ENCODE measurements at places on chromosomes 5 and 9. TPM values are rescaled to one million over a fixed set of nuclear protein-coding genes. Genes with fewer than 3 reads are reported as not detected.

DNA sequence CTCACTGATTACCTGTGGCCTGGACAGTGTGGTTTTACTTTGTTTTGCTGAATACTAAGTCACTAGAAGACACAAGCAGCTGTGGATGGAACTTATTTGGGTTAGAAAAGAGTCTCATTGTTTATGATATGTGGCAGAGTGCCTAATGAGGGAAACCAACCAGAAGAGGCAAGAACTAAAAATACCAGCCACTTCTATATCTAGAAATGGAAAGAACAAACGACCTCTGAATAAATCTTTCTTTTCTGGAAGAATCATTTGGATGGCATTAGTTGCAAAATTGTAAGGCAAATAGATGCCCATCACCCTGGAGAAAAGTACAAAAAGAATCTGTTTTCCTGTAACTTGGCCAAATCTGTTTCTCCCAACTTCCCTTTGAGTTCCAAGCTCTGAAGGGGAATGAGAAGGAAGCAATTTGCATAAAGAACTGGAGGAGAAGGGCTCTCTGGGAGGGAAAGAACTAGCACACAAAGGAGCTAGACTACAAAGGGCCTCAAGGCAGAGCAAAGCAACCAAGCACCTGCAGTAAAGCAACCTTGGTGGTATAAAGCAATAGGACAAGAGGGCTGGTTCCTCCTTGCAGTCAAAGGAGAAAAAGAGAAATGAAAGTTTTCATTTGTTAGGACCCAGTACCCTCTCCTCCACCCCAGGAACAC, 455.4 kb downstream of the CAAP1 start:
- no peak for DNase-seq

DNA sequence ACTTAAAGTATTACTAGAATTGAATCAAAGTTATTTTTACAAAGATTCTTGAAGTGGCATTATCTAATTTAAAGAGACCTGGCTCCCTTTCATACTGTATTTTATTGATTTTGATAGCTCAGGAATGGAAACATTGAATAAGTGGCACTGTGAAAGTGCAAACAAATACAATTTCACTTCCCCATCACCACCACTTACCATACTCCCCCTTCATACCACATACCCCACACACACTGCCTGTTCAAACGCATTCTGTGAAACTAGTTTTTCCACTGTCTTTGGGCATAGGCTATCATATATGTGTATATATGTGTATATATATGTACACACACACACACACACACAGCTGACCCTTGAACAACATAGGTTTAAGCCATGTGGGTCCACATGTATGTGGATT, 62.1 kb upstream of the ATG10 start:
- no peak for DNase-seq

GRCh38 chr9:88804254-88804596, 187.0 kb upstream of the S1PR3 start:
- DNase-seq, result peak; percentile 31

DNA sequence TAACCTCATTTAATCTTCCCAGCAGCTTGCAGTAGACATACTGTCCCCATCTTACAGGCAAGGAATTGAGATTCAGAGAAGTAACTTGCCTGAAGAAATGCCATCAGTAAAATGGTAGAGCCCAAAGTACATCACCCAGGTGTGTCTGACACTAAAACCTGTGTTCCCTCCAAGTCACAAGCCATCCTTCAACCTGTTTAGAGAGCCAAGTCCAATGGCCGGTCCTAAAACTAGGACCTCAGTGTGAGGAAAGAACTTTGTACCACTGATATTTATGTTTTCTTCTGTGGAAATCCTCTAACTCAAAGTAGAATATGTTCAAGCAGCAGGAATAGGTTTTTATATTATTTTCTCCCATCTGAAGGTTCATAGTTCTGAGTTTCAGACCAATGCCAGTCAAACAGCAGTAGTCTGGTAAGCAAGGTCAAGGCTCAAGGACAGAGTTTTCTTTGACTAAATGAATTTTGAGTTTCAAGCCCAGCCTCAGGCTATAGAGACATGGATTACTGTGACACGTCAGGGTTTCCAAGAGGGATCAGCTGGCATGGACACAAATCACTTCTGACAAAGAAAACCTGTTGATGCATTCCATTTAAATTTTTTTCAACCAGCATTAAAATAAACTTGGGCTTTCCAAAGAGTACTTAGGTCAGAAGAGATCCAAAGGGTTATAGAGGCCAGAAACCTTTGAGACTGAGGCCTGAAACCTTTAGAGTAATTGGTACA, 80.9 kb upstream of the PLPP6 start:
- DNase-seq, result peak; percentile 31

DNA sequence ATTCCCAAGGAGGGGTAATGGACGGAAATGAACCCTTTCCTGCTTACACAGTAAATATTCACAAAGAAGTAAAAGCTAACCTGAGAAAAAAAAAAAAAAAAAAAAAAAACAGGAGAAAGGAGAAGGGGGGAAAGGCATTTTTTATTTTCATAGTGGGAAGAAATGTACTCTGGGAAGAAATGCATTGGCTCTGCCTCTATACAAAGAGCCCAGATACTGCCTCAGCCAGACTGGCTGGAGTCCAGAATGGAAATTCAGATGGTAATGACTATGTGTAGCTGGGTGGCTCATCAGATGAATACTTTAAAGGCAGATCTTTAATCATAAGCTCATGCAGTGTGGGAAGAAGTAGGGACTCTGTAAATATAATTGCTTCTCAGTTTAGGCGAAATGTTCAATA, 124.9 kb upstream of the ZNF608 start:
- no peak for DNase-seq

DNA sequence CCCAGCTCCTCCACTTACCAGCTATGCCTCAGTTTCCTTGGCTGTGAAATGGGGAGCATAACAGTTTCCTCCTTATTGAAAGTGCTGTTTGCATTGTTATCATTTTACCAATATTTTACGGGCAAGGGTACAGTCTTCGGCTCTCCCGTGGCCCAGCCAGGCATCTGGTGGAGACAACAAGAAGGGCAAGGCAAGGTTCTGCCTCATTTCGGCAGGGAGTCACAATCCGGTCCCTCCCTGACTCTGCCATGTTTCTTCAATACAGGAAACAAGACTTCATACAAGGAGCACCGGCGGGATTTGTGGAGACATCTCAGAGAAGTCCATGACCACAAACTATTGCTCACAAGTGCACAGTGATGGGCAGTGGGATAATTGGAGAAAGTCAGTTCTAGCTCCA, 174.0 kb downstream of the FGF18 start:
- DNase-seq, result no peak

GRCh38 chr5:173967241-173967640, 21.7 kb upstream of the C5orf47 start:
- DNase-seq, result no peak

DNA sequence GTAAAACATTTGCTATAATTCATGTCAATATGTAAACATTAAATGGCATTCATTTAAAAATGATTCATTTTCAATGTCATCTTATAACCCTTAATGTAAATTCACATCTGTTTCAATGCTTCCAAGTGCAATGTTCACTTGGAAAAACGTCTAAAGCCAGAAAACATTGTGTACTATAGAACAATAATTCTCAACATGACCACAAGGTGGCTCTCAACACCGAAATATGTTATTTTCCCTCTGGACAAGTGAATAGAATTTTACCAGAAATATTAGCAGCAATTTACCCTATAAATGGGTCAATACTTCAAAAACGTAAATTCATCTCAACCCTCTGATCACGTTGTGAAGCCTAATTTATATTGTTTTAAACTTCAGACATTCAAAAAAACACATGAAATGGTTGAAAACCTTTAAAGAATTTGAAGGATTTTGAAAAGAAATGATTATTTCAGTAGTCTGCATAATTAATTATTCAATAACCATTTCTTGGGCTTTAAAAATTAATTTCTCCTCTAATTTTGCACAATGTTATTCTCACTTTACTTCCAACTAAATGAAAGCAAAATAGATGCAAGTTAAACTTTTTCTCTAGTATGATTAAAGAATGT, 11.0 kb downstream of the CDH10 start:
- peak; percentile 24 for DNase-seq

DNA sequence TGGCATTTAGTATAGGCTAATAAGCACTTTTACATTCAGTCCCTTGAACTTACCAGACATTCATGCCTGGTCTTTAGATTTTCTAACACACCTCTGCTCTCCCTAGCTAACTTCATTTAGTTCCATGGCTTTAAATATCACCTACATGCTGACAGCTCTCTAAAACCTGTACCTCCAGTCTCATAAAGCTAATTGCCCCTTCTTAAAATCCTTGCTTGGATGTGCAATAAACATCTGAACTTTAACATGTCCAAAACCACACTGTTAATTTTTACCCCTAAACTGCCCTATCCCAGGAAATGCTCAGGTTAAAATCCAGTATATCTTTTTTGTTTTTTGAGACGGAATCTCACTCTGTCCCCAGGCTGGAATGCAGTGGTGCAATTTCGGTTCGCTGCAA, 139.8 kb downstream of the CPLANE1 start:
- peak; percentile 40 for DNase-seq

DNA sequence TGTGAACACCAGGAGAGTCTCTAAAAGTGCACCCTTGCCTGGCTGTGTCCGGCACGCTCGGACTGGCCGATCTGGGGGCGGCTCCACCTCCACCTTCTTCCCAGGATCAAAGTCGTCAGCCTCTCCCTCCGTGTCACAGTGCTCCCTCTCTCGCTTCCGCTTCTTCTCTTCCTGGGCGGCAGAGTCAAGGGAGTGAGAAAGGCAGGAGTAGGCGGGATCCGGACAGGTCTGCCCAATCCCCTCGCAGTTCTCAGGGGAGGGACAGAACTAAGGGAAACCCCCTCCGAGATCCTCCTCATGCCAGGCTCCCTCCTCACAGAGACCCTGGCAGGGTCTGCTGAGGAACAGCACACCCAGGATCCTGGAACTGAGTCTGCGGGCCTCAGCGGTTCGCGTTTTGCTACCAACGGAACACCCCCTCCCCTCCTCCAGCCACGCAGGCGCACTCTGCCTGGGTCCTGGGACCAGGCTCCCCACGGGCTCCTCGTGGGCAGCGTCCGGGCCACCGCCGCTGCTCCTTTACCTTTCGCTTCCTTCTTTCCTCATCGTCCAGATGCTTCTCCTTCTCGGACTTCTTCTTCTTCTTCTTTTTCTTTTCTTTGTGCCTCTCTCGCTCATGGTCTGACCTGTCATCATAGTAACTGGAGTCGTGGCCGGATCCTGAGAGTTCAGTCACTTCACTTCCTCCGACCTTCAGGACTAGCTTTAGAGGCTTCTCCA, 1.3 kb downstream of the BRD9 start:
- DNase-seq, result peak; percentile 36

GRCh38 chr9:88635151-88635550, 100.2 kb downstream of the NXNL2 start:
- DNase-seq, result no peak

DNA sequence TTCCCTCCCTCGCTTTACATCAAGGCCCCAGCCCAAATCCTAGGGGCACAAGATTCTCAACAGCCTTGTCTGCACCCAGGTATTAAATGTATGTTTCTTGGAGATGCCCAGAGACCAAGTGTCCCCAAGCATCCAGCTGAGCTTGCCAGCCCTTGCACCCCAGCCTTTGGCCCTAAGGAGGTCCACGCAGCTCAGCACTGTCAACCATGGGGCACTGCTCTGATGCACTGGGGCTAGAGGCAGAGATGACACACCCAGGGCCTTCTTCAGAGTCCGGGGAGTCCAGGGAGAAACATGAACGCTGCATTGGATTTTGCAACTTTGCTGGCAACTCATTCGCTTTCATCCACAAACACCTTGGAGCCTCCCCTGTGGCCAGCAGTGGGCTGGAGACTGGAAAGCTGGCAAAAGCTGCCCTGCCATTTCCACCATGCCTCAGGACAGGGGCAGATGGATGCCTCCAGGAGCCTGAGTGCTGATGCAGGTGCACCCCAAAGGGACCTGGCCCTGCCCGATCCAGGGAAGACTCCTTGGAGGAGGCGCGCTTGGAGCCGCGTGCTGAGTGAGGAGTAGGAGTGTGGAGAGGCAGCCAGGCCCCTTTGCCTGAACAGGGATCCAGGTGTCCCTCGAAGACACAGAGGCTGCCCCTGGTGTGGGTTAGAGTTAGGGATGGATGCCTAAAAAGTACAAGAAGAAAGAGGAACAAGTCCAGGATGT, 19.3 kb downstream of the PAEP start:
- DNase-seq, result no peak

- DNase-seq, result no peak
Measured at GRCh38 chr5:126677121-126677520, 76.4 kb downstream of the PHAX start.

The DCTN3 gene
- total RNA-seq, result 50.4 TPM

The WDR38 gene
- not detected for total RNA-seq

The MYMK gene
- total RNA-seq, result not detected

The GARNL3 gene
- total RNA-seq, result 9.0 TPM

The NOP16 gene
- 10.5 TPM for total RNA-seq

The FOXI1 gene
- total RNA-seq, result not detected

The LMX1B gene
- not detected for total RNA-seq

Data from renal cortical epithelial cell (primary cell).